Liver (tissue), 10 donors: ENCODE measurements at places on chromosomes 4 and X. TPM values are rescaled to one million over a fixed set of nuclear protein-coding genes. Genes with fewer than 3 reads are reported as not detected.

RPS3A gene
- 1,043 TPM for total RNA-seq

OCRL gene
- 13.1 TPM for total RNA-seq

GCNA gene
- total RNA-seq, result 1.1 TPM

TSPAN7 gene
- total RNA-seq, result 15.3 TPM

MFAP3L gene
- 16.5 TPM for total RNA-seq

SATL1 gene
- not detected for total RNA-seq

APEX2 gene
- 6.5 TPM for total RNA-seq

GIMD1 gene
- total RNA-seq, result not detected

KCND1 gene
- 1.1 TPM for total RNA-seq

MRFAP1 gene
- 78.5 TPM for total RNA-seq

AMBN gene
- total RNA-seq, result not detected

RRH gene
- total RNA-seq, result 0.08 TPM

CT45A5 gene
- not detected for total RNA-seq

FREM3 gene
- total RNA-seq, result not detected

CYP4V2 gene
- 119 TPM for total RNA-seq

TMEM128 gene
- 11.3 TPM for total RNA-seq

ANXA5 gene
- 91.6 TPM for total RNA-seq

FRMPD3 gene
- under 0.01 TPM for total RNA-seq

MXRA5 gene
- 1.3 TPM for total RNA-seq

STAG2 gene
- 32.5 TPM for total RNA-seq

FAM156B gene
- total RNA-seq, result 8.8 TPM

USP9X gene
- total RNA-seq, result 104 TPM

H2BW2 gene
- total RNA-seq, result not detected

F9 gene
- 98.4 TPM for total RNA-seq

CLDN22 gene
- total RNA-seq, result 0.05 TPM

TMEM31 gene
- not detected for total RNA-seq

UGT2B15 gene
- total RNA-seq, result 72.0 TPM

NRK gene
- 0.61 TPM for total RNA-seq

SLC6A14 gene
- total RNA-seq, result 0.33 TPM

ZMAT1 gene
- total RNA-seq, result 3.9 TPM

FABP2 gene
- total RNA-seq, result 0.79 TPM

CCKAR gene
- not detected for total RNA-seq

MAGED2 gene
- 26.3 TPM for total RNA-seq

TCEAL5 gene
- total RNA-seq, result not detected

MAGED4B gene
- 0.25 TPM for total RNA-seq

TMPRSS11F gene
- total RNA-seq, result not detected

FANCB gene
- total RNA-seq, result 0.25 TPM

MAGED4 gene
- 0.25 TPM for total RNA-seq
